ENCODE measurements at places on chromosomes 11 and 22.

DNA sequence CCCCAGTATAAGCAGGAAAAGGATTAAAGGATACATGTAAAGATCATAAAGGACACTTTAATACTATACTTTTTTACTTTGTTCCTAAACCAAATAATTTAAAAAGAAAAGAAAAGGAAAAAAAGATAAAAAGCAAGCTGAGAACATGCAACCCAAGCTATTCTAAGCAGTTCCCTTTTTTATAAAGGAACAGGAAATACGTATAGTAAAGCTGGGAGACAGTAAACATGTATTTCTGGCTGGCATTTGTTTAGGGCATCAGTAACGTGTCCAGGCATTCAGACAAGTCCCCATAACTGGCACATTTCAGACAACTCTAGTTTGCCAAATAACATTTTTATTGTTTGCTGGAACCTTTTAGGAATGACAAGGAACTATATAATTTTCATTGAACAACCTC, 24.9 kb downstream of the BCO2 start:
- no peak for DNase-seq

GRCh38 chr11:48366365-48366764, at the start of gene OR4C5:
Gene OR4C5 (minus strand): TSS chr11:48366465. CDS start chr11:48366465, 0 bp downstream.
- DNase-seq = no peak

DNA sequence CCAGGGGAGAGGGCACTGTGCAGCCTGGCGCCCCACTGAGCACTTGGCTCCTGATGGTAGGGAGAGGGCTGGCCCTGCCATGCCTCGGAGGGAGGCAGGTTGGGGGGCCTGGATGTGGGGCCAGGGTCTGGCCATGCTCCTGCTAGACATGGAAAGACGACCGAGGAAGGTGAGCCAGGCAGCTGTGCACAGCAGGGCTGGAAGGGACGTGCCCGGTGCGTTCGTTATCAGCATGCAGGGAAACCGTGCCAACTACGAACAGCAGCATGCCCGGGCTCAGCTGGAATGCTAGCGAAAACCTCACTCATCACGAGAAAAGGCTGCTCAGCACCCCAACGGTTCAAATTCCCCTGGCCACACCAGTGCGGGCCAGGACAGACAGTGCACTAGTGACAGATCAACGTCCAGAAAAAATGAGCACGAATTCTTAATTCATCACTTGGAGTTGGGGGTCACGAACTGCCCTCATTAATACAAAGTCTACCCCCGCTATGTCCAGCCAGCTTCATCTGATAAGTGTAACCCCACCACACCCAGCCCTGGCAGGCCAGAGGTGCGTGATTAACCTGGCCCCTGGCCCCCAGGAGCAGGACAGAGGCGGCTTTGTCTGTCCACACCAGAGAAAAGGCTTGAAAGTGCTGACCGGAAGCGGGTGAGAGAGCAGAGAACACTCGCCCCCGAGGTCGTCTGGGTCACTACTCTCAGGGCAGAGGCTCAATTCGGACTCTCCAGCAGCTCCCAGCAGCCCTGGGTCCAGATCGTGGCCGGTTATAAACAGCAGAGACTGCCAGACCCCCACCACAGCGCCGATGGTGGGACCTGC, 84.2 kb downstream of the CELSR1 start:
- DNase-seq = no peak

GRCh38 chr11:11409224-11409623, 56.2 kb upstream of the CSNK2A3 start:
- no peak for DNase-seq

GRCh38 chr11:18310800-18311340, 11.1 kb downstream of the HPS5 start:
- DNase-seq = no peak

- no peak for DNase-seq
These were observed 37.0 kb downstream of the NEAT1 start for GRCh38 chr11:65459552-65459951.

DNA sequence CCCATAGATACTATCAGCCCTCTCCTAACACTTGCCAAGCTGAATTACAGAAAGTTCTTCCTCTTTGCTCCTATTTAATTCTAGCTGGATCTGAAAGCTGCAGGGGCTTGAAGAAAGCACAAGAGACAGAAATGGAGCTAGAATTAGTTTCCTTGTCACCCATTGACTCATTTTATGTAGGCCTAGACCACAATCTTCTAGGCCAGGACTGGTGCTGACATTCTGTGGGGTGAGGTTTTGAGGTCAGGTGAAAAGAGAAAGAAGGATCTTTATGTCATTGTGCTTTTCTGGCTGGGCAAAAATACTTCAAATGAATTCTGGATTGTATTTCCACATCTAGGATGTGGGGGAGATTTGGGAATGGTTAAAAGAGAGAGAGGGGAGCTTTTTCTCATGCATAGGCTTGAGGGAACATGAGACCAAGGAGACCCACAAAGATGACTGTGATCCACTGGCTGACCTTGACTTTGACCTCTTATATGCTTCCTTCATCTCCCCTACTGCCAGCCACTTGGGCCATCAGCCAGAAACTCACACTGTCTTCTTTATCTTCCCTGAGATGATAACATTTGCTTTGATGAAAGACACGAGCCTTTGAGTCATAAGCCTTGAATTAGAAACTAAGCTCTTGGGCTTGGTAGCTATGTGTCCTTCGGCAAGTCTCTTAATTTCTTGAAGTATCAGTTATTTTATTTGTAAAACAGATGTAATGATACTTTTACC, 274.9 kb upstream of the CADM1 start:
- DNase-seq = no peak

GRCh38 chr22:17874231-17874905, 100.1 kb upstream of the BID start:
- no peak for DNase-seq

DNA sequence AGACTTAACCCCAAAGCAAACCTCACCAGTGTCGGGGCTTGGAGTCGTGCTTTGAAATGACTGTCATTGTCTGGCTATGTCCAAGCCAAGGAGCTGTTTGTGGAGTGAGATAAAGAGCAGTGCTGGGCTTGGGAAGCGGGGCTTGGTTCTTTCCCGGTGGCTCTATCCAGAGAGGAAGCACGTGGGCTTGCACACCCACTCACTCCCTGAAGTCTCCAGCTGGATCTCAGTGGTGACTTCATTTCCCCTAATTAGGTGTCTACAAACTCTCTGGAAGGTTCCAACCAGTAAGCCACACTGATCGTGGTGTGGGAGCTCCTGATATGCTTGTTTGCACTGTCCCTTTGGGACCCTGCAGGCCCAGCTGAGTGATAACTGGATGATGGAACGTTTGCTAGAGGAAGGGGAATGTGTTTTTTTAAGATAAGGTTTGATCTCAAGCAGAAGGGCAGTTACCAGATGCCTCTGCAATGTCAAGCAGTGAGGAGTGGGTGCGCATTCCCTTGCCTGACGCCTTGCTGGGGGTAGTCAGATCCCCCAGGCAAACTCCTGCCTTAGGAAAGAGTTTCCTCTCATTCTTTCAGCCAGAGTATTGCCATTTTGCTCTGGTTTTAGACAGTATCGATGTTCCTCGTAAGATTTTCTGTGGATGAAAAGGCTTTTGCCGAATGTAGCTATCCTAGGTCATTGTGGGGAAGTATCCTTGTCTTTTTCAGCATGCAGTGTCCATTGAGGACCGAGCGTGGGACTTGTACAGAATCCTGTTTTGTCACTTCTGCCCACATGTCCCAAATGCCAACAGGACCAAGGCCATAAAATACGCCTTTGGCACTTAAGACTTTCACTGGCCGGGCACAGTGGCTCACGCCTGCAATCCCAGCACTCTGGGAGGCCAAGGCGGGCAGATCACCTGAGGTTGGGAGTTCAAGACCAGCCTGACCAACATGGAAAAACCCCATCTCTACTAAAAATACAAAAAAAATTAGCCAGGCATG, 90.9 kb downstream of the MICAL2 start:
- DNase-seq = no peak

DNA sequence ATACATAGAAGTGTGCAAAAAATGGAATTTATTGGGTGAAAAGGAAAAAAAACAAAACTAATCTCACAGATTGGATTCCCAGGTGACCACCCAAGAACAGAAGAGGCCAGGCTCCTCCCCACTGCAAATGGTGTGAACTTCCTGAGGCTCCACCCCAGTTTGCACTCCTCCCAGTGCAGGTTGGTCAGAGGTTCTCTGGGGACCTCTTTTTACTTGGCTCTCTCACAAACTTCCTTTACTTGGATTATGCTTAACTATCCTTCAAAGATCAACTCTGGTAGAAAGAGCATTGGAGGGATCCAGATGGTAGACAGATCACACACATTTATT, 138.9 kb upstream of the CCDC90B start:
- DNase-seq = no peak

DNA sequence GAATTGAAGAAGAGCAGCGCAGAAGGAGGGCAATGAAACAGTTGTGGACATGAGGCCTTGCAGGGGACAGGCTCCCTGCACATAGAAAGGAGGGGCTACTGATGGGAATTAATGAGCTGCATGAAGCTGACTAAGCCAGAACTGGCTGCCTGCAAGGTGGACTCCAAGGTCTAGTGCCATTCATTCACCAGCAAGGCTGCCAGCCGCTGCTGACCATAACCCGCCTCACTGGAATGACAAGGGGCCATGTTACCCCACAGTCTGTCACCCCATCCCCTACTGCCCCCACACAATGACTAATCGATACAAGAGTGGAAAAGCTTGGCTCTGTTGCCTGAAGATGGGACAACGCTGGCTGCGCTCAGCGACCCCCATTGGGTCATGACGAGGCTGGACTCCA, 44.6 kb downstream of the SPATA19 start:
- no peak for DNase-seq

- DNase-seq = no peak
These were observed 76.7 kb downstream of the PISD start for GRCh38 chr22:31585161-31585859.

DNA sequence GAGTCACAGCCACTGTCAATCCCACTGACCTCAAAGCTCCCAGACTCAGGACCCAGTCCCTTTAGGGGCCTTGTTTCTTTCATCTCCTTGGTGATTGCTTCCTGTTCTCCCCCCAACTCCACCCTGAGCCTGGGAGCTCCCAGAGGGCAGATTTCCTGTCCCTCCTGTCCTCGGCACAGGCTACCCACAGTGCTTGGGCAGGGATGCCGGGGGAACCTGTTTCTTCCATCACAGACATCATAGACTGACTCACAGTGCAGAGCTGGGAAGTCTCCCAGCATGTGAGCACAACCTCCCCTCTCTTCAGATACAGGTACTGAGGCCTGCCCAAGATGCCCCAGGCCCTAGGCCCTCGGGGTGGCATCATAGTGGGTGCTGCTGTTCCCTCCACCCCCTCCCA, 16.6 kb downstream of the TRIM29 start:
- DNase-seq = no peak

- DNase-seq = no peak
These were observed 20.3 kb downstream of the TEF start for GRCh38 chr22:41401781-41402648.

DNA sequence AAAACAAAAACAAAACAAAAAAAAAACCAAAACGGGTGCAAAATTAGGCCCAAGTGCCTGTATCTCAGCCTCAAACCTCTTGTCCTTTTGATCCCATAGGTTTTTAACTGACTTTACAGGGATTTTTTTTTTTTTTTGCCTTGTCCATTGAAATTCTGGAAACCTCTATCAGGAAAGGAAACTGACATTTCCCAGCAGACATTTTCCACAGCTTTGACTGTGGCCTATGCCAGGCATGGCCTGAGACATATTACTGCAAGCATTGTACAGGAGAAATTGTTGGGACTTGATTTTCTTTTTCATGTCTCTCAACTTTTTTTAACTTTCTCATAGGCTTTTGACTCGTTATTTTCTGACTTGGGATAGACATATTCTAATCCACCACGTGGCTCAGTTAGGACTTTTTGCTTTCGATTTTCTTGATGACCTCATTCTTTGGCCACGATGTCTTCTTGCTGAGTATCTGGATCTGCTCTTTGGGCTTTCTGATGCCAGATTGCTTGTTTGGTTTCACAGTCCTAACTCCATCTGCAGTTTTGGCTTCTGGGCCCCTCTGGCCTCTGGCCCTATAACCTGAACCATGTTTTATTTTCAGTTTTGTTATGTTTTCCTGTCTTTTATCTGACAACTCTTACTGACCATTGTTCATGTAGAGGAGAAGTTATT, 336.1 kb upstream of the C11orf87 start:
- no peak for DNase-seq

DNA sequence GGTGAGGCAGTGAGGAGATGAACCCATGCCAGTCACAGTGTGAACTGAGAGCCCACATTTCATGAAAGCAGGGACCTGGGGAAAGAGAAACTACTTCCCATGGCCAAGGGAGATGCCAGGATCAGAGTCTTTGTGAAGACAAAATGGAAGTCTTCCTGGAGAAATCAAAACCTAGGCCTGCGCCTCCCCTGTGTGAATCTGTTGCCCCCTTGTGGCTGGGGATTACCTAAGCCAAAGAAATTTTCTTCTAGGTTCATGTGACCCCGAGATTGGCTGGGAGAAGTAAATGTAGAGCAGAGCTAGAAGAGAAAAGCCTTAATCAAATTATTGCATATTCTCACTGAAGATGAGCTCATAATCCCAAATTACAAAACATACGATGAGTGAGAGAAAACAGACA, 1075.3 kb downstream of the TBC1D22A start:
- no peak for DNase-seq

GRCh38 chr22:19941365-19942082, at the start of the genes COMT and TXNRD2:
Gene COMT (plus strand): TSS chr22:19941772. CDS start chr22:19962527, 20,755 bp downstream.
Gene TXNRD2 (minus strand): TSS chr22:19941818. CDS start chr22:19941803, 15 bp downstream.
- peak; percentile 48 for DNase-seq

- no peak for DNase-seq
These were observed 11.3 kb downstream of the MUC5B start for GRCh38 chr11:1234054-1234720.

GRCh38 chr11:29200791-29201562, 815.9 kb downstream of the KCNA4 start:
- DNase-seq = no peak

DNA sequence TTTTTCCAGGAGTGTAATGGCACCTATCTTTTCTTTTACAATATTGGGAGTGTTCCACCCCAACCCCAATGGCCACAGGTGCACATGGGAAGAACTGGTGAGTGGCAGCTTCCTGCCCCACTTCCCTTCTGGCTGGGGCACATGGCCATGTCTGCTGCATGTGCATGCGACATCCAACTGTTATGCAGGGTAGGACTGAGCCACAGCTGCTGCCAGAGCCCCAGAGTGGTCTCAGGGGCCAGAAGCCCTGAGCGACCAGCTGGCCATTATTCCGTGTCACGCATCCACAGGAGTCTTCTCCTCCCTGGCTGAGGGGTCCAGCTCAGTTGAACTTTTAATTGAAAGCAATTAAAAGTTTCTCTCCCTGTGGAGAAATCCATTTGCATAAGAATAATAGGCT, 8.7 kb upstream of the GLYAT start:
- no peak for DNase-seq

GRCh38 chr22:45869340-45869847, 107.6 kb downstream of the WNT7B start:
- no peak for DNase-seq

- DNase-seq = no peak
These were observed 9.2 kb downstream of the ADORA2A start for GRCh38 chr22:24436553-24436952.

GRCh38 chr11:96715208-96715607, 325.4 kb downstream of the JRKL start:
- no peak for DNase-seq

GRCh38 chr22:48137640-48138039, 1375.2 kb downstream of the TBC1D22A start:
- no peak for DNase-seq

Measured in T follicular helper cell (primary cell).